ENCODE measurements at places on chromosomes 11 and 22.
A peak's percentile ranks its signal among the peaks of the same experiment; 100 is the strongest.

DNA sequence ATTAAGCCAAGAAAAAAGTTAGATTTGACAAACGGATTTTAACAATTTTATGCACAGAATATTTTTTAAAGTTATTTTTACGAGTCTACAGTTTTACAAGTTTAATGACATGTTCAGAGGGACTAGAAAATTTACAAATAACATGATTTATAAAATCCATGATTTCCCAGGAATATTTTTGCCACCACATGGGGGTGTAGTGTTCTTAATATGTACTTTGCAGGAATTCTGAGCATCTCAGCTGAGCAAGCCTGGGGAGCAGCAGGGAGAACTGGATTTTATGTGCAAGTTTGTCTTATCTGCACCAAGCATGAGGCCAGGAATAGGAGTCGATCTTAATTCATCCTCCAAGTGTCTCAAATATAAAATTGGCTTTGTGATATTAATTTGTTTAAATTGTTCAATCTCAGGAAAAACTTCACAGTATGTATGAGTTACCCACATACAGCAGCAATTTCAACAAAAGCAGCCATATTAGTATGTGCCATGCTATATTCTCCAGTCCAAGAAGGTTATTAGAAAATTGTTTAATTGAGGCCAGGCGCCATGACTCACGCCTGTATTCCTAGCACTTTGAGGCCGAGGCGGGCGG, 826.3 kb downstream of the DLG2 start:
- DNase-seq, result no peak

DNA sequence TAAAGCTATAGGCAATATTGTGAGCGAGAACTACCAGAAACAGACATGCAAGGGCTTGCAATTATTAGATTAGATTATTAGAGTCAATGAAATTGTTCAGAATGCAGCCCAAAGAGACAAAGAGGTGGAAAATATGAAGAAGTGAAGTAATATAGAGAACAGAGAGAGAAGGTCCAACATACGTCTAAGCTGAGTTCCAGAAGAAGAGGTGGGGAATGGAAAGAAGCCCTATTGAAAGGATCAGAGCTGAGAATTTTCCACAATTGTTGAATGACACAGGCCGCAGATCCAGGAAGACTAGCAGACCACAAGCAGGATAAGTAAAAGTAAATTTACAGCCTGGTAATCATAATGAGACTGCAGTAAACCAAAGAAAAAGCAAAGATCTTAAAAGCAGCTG, 93.2 kb downstream of the EXT2 start:
- no peak for DNase-seq

DNA sequence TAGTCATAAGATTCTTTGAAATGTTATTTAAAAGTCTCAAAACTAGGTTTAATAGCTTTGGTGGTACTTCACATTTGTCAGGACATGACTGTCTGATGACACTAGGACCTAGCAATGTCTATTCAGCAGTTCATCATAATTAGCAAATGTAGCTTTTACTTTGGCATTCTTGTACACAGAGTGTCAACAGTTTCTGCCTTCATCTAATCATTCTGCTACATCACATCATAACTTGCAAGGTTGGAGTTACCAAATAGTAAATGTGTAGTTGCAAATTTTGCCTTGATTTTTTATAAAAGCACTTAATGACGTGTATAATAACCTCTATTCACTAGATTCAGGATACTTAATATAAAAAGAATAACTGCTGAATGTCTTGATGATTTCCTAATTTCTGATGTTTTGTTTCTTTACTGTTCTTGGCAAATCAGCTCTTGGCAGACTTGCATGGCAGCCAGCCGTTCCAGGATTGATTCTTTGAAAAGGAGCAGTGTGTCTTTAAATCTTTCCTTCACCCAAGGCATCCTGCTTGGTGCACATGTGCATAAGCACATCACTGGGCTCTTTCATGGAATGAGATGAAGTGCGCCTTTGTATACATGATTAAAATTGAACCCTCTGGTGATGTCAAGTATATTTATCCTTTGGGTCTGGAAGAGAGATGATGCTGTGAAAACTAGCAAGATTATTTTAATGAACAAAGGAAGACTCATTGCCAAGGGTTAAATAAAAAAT, 12.2 kb downstream of the FBXO7 start:
- no peak for DNase-seq

- DNase-seq, result no peak
Observed at GRCh38 chr11:103406357-103406756, 297.1 kb downstream of the DYNC2H1 start.

DNA sequence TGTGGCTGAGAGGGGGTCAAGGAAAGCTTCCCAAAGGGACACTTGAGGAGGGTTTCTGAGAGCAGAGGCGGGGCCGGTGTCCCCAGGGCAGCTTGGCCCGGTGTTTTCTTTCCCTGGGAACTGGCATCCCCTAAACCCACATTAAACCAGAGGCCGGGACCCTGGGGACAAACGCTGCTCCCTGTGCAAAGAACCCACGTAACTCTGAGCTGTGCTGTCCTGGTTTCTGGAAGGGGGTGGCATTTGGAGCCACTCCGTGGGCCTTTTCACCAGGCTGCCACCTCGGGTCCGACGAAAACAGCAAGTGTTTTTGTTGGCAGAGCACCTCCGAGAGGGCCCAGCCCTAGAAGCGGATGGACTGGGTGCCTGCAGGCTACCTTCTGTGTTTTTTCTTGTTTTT, 100.2 kb upstream of the ANO1 start:
- no peak for DNase-seq

GRCh38 chr22:23775779-23776375, 3.2 kb downstream of the MMP11 start:
- DNase-seq, result peak; percentile 42

DNA sequence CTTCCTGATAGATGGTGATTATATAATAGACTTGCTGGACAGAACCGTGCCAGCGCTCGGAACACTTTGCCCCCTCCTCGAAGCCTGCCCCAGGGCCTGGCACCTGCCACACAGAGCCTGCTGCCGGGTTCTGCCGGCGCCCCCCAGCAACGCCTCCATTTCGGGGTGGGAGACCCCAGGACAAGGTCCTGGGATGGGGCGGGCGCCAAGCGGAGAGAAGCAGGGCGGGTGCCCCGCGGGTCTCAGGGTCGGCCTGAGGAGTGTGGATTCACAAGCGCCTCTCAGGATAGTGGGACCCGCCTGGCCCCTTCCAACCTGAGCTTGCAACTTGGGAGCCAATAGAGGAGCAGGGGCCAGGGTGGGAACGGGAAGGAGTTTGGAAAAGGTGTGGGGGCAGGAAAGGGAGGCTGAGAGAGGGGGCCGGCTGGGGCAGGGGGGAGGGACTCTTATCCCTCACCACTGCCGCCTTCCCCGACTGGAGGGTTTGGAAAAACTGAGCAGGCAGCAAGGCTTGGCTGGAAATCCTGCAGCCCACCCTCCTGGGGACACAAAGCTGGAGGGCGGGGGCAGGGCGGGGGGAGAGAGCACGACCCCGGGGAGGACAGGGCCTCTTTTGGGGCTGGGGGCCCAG, 3.3 kb upstream of the BCL9L start:
- DNase-seq, result peak; percentile 94

DNA sequence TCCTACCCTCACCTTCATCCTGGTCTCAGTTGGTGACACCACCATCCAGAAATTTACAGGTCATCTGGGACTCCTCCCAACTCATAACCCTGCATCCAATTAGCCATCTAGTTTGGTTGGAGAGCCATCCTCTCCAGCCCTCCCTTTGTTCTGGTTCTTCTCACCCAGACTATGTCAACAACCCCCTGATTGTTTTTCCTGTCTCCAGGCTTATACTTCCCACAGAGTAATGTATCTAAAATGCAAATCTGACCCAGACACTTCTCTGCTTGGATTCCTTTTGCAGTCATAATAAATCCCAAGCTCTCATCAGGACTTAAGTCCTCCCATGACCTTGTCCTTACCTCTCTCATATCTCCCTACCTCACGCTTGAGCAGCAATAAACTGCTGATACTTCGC, 3.0 kb downstream of the TTC12 start:
- DNase-seq, result no peak

All from left forelimb (tissue), 1 donor.